ENCODE measurements at places on chromosomes 13 and 19.
A peak's percentile ranks its signal among the peaks of the same experiment; 100 is the strongest.

- DNase-seq: no peak
Measured at GRCh38 chr19:10756371-10756770, 38.5 kb downstream of the DNM2 start.

GRCh38 chr19:2423915-2424685 is 3.3 kb downstream of the TIMM13 start:
- DNase-seq: no peak

DNA sequence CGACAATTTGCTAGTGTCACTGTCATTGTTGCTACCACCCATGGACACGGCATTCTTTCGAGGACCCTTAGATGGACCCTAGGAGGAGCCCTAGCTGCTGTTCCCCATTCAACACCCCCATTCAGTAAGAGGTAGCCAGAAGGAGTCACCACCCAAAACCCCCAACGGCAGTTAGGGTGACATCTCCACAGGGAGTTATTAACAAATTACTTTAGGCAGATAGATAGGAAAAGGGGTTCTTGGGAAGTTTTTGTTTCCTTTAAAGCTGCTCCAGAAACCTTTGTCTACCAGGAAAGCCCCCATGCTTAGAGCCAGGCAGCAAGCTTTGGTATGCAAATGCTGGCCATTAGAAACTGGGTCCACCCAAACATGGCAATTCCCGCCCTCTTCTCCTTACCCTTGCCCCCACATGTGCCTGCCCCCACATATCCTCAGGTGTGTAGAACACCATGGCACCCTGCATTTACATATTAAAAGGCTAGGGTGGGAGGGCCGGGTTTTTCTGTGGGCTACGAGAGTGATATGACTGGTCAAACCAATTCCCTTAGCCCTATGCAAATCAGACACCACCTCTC is 190.9 kb downstream of the SLITRK6 start:
- no peak for DNase-seq

DNA sequence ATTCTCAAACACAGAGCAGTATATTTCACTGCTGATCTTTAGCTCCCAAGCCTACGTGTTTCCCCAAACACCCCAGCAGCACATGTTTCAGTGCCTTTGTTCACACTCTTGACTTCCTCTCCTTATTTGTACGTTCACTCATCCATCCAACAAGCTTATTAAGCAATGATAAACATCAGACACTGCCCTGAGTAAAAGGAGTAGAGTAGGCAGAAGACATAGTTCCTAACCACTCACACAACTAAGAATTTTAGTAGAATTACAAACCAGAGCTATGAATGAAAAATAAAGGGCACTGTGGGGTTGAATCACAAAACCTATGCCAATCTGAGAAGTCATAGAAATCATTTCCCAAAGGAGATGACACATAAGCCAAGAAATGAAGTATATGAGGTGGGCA is 213.5 kb downstream of the DIAPH3 start:
- DNase-seq: no peak

GRCh38 chr13:76189882-76190519 is 553.9 kb downstream of the LMO7 start:
- no peak for DNase-seq

- no peak for DNase-seq
Measured at GRCh38 chr13:30906411-30907051, 460 bp downstream of the MEDAG start.

GRCh38 chr19:18284712-18285360 is 3.4 kb upstream of the JUND start:
- DNase-seq: no peak

DNA sequence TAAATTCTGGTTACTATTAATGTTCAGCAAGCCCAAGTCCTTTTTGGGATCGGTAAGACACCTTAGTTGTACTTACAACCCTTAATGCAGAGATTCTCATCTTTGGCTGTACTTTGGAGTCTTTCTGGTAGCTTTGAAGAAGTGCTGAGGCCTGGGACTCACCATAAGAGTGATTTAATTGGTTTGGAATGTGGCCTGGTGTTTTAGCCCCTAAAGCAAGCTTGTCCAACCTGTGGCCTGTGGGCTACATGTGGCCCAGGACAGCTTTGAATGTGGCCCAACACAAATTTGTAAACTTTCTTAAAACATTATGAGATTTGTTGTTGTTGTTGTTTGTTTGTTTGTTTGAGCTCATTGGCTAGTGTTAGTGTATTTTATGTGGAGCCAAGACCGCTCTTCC is 215.3 kb downstream of the ZIC5 start:
- DNase-seq: no peak

- DNase-seq: no peak
Measured at GRCh38 chr13:52798770-52799430, 49.5 kb downstream of the PCDH8 start.

- no peak for DNase-seq
Measured at GRCh38 chr13:30240608-30241007, 66.7 kb downstream of the KATNAL1 start.

DNA sequence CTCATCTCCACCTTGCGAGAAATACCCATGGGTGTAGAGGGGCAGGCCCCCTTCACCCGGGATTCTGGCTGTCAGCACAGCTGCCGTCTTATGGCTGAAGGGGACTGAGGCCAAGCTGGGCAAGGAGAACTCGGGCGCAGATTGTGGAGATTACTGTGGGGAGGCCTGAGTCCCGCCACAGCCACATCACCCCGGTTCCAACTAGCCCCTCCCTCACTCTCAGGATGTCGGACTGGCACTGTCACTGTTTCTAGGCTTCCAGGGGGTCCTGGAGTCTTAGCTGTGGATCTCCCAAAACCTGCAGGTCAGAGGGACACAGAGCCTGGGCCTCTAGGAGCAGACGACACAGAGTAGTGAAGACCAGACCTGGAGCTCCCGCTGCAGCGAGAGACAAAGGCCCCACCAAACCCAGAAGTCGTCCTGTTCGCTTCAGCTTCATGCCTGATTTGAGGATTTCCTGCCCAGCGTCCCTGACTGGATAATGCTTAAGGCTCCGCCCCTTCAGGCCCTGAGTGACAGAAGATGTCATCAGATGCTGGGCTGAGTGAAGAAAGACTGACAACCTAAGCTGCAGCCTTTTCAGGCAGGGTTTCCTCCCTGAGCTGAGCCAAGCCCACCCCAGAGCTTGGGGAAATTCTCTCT is 55.8 kb downstream of the ZNF93 start:
- peak; percentile 63 for DNase-seq

GRCh38 chr19:664913-665443 is 2.0 kb upstream of the RNF126 start:
- peak; percentile 85 for DNase-seq

DNA sequence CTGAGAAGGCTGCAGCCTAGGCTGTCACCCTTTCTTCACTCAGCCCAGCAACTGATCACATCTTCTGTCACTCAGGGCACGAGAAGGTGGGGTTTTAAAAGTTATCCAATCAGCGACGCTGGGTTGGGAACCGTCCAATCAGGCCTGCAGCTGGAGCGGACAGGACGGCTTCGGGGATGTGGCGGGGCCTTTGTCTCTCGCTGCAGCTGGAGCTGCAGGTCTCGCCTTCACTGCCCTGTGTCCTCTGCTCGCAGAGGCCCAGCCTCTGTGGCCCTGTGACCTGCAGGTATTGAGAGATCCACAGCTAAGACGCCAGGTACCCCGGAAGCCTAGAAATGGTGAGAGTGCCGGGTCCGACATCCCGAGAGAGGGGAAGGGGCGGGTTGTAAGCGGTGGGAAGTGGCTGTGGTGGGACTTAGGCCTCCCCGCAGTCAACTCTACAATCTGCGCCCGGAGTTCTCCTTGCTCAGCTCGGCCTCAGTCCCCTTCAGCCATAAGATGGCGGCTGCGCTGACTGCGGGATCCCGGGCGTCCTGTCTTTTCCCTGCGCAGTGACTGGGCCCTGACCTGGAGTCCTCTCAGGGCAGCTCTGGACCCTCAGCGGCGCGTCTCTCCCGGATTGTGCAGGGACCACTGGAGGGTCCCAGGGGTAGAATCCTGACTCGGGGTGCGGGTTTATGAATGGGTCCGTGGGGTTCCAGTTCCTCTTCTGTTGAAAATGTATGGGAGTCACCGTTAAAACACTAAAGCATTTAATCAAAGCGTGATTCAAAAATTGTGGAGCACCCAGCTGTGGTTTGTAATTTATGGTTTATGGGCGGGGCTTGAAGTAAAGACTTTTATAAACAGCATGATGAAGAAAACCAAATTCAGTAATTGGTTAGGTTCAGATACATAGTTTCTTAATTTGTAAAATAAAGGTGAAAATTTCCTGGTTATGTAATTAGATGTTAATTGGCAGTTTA is at the start of gene ZNF714:
Gene ZNF714, plus strand, starts transcription at position 193 of the 965 bp plus-strand sequence. CDS start 16,066 bp downstream, outside the sequence.
- DNase-seq: peak; percentile 84

GRCh38 chr13:79393564-79394249 is 12.3 kb downstream of the RBM26 start:
- DNase-seq: no peak

DNA sequence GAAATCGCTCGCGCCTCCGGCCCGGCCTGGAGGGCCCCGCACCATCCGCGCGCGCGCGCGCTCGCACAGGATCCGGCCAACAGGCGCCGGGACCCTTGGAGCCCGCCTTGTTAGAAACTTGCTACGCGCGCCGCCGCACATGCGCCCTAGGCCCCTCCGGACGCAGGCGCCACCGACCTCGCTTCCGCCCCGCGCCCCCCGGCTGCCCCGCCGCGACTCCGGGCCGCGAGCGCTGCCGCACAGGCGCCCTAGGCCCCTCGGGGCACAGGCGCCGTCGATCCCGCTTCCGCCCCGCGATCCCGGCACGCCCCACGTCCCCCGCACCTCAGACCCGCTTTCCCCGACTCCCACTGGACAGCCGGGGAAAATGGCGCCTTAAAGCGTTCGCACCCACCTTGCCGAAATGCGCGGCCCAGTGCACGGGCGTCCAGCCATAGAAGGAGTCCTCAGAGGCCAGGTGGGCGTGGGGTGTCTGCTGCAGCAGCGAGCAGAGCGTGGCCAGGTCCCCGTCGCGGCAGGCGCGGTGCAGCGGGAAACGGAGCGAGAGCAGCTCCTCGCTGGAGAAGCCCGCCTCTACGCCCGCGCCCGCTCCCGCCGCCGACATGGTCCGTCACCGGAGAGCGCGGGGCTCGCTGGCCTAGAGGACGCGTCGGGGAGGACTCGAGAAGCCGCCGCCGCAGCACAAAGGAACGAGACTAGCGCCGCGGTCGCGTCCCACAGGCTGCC is 375 bp downstream of the ANKRD10 start:
- DNase-seq: peak; percentile 85

- DNase-seq: no peak
Measured at GRCh38 chr13:40488869-40489391, 177.5 kb downstream of the FOXO1 start.

- no peak for DNase-seq
Measured at GRCh38 chr13:40213779-40214178, 452.7 kb downstream of the FOXO1 start.

DNA sequence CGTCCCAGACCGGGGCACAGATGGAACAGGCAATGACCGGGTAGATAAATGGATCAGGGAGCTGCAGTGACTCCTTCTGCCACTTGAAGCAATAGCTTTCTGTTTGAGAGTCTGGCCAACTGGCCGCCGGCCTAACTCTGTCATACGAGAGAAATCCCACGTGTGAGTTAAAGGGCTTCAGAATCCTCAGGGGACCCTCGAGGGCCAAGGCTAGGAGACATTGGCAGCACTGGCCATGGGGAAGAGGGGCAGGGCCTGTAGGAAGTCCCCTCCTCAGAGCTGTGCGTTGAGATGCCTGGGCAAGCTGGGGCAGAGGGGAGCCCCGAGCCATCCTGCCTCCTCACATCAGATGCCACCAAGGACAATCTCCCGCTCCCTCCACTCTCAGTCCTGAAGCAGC is 51.6 kb downstream of the KLF2 start:
- DNase-seq: no peak

GRCh38 chr19:7612282-7613274 is 16.8 kb downstream of the XAB2 start:
- DNase-seq: no peak

DNA sequence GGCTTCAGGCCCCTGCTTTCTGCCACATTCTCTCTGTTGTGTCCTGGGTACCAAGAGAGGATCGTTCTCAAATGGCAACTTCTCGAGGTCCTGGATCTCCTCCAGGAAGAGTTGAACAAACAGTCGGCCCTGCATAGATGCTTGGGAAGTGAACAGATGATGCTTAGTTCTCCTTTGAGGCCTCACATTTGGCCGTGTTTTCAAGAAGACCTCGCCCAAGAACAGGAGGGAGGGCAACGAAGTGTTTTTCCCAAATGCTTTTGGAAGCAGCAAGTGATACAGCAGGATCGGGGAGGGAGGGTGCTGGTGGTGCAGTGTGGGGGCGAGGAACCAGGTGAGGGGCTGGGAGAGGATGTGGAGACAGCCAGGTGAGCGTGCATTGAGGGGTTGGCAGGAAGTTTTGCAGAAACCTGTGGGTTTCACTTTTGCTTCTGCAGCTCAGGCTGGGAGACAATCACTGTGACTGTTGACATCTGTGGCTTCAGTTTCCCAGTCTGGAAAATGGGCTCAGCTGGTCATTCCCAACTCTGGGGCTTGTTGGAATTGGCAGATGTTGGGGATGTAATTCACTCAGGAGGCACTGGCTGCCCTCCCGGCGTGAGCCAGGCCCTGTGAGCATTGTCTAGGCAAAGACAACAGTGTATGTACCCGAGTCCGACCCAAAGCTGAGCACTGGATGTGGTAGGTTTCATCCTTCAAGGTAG is 21.6 kb downstream of the MAST3 start:
- peak; percentile 83 for DNase-seq

- no peak for DNase-seq
Measured at GRCh38 chr13:76000131-76000530, 364.0 kb downstream of the LMO7 start.

GRCh38 chr19:50777830-50778303 is 7.6 kb downstream of the GPR32 start:
- DNase-seq: peak; percentile 70

DNA sequence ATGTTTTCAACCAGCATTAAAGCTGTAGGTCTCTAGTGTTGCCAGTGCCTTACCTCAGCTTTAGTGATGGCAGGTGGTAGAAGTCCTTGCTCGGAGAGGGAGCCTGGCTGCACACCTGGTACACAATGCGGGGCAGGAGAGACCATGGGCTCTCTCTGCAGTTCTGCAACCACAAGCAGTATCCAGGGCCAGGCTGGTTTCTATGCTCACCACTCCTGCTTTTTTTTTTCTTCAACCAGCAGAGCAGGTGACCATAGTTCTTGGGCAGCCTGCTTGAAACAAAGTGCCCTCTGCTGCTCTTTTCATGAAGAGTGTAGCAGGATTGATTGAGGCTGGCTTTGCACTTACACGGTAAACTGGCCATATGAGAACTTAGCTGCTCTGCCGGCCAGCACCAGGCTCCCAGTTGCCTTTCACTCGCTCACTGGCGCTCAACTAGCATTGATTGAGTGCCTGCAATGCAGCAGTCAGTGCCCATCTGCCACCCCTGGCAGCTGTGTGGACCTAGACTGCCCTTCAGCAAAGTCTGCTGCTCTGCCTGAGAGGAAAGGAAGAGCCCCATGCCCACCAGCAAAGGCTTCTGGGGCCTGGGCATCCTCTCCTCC is 4.4 kb upstream of the CHAMP1 start:
- DNase-seq: no peak

DNA sequence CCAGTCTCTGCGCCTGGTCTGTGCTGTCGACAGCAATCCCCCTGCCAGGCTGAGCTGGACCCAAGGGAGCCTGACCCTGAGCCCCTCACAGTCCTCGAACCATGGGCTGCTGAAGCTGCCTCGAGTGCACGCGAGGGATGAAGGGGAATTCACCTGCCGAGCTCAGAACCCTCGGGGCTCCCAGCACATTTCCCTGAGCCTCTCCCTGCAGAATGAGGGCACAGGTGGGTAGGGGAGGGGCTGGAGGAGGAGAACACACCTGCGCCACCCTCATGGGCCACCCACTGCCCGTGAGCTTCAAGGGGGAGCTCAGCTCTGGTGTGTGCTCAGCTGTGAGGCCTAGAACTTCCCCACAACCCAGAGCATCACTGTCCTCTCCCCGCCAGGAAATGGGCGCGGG is 38.6 kb upstream of the CD33 start:
- DNase-seq: no peak
